ENCODE measurements at places on chromosomes 6 and 20.

DNA sequence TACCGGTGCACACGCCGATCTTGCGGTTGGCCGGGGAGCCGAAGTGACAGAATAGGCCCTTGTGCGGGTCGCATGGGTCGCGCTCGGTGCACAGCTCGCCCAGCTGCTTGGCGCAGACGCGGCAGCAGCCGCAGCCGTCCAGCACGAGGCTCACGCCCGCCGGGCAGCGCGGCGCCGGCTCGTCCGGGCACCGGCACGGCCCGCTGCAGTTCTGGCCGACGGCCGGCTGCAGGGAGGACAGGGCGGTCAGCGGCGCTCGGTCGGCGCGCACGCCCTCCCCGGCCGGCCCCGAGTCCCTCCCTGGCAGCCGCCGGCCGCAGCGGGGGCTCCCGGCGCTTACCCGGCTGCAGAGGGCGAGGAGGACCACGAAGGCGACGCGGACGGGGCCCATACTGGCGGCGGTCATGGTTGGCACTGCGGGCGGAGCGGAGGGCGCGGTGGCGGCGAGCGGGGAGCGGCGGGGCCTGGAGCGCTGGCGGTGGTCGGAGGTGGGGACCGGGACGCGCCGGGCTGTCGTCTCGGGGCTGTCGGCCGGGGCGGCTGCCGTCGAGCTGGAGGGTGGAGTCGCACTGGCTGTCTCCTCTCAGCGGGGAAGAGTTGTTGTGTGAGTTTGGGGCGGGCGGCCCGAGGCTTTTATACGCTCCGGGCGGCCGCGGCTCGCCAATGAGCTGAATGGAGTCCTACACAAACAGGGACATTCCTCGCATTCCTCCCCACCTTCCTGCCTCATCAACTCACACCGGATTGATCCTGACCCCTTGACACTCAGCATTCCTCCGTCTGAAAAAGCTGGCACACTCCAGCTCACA, at the start of gene CCN2:
TSS of gene CCN2 (minus strand) at position 606 of the 809 bp plus-strand sequence. CDS start at position 406, 200 bp downstream.
- peak; percentile 19 for DNase-seq

DNA sequence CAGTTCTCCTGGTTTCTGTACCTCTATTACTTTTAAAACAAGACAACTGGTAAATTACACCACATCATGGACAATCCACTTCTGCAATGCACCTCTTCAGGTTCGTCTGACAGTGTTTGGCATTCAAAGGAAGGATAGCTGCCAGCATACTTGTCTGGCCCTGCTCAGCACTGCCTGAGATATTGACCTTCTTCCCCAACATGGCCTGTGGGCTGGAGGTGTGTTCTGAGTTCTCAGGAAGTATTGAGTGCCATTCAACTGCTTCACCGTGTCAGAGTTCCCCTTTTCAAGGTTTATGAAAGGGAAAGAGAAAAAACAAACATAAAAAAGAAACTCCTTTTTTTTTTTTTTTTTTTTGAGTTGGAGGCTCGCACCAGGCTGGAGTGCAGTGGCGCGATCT, 267.9 kb upstream of the SASH1 start:
- DNase-seq = no peak

DNA sequence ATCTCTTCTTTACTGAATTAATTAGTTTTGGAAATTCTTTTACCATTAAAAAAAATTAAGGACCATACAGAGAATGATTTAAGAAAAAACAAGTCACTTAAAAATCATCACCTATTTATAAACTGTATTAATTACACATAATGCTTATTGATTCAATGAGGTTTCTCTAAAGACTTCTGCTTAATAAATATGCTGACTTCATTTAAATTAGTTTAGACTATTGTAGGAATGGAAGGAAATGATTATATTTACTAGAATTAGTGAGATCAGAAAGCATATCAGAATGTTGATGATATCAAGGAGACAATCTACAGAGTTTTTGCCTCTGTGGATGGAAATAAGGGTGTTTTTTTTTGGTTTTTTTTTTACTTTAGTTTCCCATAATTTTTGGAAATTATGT, 34.6 kb upstream of the SMIM28 start:
- no peak for DNase-seq

DNA sequence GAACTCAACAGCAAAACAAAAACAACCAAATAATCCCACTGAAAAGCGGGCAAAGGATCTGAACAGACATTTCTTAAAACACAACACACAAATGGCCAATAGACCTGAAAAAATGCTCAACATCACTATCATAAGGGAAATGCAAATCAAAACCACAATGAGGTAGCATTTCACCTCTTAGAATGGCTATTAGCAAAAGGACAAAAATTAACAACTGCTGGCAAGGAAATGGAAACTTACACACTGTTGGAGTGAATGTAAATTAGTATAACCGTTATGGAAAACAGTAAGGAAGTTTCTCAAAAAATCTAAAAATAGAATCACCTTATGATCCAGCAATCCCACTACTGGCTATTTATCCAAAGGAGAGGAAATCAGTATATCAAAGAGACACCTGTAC, 20.9 kb downstream of the FAM8A1 start:
- DNase-seq = no peak

- no peak for DNase-seq
These were observed 29.9 kb downstream of the OR2J3 start for GRCh38 chr6:29137724-29138123.

- no peak for DNase-seq
These were observed 71.3 kb downstream of the DZANK1 start for GRCh38 chr20:18395544-18395943.

DNA sequence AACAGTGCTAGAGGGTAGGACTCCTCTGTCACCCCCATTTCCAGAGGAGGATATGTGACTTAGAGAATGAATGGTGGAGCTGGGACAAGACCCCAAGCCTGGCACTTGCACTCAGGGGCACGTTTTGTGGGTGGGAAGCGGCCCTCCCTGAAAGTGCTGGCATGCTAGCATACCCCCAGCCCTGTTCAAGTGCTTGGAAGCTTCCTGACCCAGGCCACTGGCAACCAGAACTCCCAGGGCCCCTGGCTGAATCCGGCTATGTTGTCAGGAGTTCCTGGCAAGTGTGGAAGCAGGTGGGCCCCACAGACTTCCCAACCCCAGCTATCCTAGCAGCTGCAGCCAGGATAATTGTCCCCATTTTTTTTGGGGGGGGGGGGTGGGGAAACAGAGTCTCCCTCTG, 35.6 kb upstream of the TGM2 start:
- no peak for DNase-seq

DNA sequence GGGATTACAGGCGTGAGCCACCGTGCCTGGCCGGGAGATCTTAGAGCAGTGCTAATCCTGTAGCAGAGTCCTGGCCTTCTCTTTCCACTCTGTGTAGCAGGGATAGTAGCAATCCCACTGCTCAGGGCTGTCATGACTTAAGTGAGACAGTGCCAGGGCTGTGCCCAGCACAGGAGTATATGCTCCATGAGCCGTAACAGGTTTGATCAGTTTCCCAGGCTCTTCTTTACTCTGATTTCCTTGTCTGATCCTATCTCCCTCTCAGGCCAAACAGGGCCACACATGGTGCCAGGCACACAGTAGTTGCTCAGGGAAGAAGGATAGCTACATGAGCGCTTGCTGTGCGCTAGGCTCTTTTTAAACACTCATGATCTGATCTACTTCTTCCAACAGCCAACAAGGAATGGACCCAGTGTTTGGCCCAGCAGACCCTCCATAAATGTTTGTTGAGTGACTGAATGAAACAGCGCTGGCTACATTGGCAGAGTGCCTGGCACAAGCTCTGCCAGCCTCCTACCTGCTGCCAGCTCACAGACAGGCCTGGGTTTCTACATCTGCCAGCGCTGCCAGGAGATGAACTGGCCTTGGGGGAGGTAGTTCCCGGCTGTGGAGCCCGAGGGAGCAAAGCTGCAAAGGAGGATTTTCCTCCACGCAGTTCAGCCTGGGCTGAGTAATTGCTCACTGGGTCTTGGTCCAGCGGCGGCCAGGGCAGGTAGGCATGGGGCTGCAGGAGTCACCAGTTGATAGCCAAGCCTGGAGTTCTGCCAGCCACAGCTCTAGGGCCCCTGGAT, 36.9 kb downstream of the SNAI1 start:
- no peak for DNase-seq

GRCh38 chr20:31664696-31665354, 27.1 kb downstream of the COX4I2 start:
- no peak for DNase-seq

GRCh38 chr6:43089874-43090558, 13.9 kb downstream of the PTK7 start:
- DNase-seq = no peak

GRCh38 chr20:20743511-20744169, 31.2 kb upstream of the RALGAPA2 start:
- no peak for DNase-seq

GRCh38 chr6:123810948-123811347, 7.3 kb downstream of the NKAIN2 start:
- DNase-seq = no peak

- no peak for DNase-seq
These were observed 109.9 kb downstream of the CD2AP start for GRCh38 chr6:47587493-47587892.

GRCh38 chr6:39296745-39297640, 17.2 kb downstream of the KCNK17 start:
- DNase-seq = no peak

DNA sequence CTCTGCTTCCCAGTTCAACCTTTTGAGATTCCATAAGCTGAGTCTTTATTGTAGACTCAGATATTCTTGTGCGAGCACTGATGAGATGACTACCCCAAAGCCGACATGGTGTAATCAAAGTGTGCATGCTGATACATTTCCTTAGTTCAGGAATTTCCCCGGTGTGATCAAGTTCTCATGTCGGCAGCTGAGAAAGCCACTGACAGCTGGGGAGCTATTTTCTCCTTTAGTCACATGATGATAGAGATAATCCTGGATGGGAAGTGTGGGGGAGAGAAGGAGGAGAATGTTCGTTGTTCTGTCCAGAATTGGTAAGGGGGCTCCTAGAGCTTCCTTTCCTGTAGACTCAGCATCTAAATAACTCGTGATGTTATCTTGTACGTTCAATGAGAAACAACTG, 7.7 kb upstream of the CAP2 start:
- DNase-seq = no peak

DNA sequence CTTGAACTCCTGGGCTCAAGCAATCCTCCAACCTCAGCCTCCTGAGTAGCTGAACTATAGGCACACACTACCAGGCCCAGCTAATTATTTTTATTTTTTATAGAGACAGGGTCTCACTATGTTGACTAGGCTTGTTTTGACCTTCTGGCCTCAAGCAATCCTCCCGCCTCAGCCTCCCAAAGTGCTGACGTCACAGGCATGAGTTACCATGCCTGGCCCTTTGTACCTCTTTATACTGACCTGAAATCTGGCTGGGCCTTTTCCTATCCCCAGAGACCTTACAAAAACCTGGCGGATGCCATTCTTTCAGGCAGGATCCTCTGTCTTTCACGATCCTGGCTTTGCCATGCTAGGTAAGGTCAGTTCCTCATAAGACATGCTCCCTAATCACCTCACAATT, 11.5 kb downstream of the WFDC3 start:
- DNase-seq = no peak
